ENCODE measurements at places on chromosomes 1 and 21.
A peak's percentile ranks its signal among the peaks of the same experiment; 100 is the strongest.

- DNase-seq: no peak
Measured at GRCh38 chr1:68918563-68918962, 421.7 kb upstream of the DEPDC1 start.

GRCh38 chr1:30753660-30754123 is 3.9 kb downstream of the LAPTM5 start:
- DNase-seq: no peak

DNA sequence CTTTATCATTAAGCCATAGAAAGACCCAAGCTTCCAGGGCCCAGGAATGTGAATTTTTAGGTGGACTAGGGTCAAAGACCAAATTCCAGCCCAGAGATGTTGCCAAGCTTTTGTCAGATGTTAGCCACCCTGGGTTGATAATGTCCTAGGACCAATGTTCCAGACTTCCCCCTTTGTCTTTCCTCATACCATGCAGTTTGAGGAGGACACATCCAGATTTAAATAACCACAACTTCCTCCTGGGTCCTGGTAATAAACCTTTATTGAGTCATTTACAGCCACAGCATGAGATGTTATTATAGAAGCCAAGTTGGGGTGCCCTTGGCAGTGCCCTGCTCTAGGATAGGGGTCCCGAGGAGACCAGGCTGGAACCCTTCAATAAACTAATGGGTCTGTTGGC is 5.9 kb downstream of the TNR start:
- no peak for DNase-seq

DNA sequence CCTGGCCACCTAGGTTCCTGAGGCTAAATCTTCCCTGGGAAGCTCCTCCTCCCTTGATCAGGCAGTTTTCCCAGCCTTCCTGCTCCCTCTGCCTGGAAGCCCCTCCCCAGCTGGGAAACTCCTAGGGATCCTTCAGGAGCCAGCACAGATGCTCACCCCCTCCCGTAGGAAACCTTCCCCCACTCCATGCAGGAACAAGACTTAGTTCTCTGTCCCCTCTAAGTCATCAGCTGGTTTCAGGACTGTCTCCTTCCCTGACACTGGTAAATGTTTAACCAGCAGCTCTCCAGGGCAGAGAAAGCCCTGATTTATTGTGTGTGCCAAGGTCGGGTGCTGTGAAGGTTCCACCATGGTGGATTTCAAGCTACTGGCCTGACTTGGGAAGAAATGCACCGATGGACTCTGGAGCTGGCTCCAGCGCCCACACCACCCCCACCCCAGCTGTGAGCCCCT is 25.0 kb downstream of the TTC39A start:
- no peak for DNase-seq

DNA sequence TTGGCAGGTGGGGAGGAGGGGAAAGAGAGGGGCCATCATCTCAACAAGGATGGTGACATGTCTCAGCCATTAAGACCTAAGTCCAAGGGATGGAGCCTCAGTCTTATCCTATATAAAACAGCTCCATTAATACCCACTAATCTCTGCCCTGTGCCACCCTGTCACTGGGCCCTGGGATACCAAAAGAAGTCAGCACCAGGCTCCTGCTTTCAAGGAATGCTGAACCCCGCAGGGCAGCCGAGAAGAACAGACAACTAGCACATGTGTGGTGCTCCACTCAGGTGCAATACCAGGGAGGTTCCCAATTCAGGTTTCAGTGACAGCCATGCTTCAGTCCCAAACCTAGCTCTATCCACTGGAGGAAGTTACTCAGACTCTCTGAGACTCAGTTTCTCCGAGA is 128.4 kb downstream of the GRIK3 start:
- no peak for DNase-seq

GRCh38 chr1:111097356-111098099 is 42.4 kb downstream of the DRAM2 start:
- DNase-seq: no peak

DNA sequence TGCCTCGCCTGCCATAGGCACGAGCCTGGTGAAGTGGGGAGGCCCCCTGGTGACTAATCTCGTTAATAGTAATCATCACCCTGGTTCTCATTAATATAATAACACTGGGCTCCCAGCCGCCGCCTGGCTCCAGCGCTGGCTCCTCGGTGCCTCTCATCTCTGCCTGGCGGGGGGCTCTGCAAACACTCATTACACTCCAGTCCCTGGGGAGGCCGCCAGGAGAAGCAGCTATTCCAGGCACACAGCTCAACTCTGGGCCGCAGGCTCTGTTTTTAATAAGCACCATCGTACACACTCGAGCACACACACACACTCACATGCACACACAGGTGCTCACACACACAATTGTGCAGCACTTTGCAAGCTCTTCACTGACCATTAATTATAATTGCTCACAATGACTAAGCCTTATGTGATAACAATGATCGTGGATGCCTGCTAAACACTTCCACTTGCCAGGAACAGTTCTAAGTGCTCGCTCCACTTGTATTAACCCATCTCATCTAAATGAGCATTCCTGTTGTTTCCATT is 52.2 kb downstream of the SDC3 start:
- DNase-seq: peak; percentile 93

- no peak for DNase-seq
Measured at GRCh38 chr1:12244078-12244477, 14.2 kb downstream of the VPS13D start.

DNA sequence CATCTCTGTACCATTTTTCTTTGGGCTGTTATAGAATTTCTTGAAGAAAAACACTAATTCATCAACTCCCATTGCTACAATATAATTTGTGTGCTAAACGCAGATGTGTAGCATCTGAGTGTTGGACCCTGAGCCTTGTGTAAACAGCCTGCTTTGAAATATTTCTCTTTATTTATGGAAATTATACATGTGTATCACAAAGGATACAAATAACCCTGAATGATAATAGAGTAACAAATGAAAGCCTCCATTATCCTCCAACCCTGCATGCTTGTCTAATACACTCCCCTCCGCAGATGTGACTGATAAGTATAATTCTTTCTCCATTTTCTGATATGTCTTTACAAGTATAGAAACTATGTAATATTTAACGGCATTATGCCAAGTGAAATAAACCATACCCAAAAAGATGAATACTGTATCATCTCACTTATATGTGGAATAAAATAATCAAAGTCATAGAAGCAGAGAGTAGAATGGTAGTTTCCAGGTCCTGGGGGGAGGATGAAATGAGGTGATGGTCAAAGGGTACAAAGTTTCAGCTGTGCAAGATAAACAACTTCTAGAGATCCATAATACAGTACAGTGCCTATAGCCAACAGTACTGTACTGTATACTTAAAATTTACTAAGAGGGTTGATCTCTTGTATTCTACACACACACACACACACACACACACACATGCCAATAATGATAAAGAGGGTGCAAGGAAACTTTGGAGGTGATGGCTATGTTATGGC is 2.8 kb upstream of the ADAM30 start:
- no peak for DNase-seq

GRCh38 chr1:117719004-117719403 is 113.2 kb downstream of the TENT5C start:
- no peak for DNase-seq

- DNase-seq: no peak
Measured at GRCh38 chr1:100786870-100787269, 67.3 kb downstream of the VCAM1 start.
